ENCODE measurements at places on chromosomes 2 and 18. TPM values are rescaled to one million over a fixed set of nuclear protein-coding genes. Genes with fewer than 3 reads are reported as not detected.

TNFAIP6 gene
- total RNA-seq, result not detected

DNA sequence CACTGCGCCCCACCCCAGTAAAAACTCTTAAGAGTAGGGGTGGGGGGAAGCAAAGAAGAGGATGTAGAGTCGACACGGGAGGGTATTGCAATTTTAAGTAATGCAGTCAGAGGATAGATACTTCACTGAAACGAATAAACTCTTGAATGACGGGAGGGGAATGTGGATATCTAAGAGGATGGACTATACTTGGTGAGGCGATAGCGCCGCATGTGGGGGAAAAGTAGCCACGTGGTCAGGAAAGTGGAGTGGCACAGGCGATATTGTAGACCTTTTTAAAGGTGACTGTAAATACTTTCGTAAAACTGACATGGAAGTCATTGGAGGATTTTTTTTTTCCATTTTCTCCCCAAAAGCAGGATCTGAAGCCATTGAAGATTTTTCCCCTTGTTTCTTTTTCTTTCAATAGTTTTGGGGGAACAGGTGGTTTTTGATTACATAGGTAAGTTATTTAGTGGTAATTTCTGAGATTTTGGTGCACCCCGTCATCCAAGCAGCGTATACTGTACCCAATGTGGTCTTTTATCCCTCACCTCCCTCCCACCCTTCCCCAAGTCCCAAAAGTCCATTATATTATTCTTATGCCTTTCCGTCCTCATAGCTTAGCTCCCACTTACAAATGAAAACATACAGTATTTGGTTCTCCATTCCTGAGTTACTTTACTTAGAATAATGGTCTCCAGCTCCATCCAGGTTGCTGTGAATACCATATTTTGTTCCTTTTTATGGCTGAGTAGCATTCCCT lies 13.8 kb downstream of the CLK1 start:
- no peaks in the 10 kb centered on the region for H3K27me3 ChIP-seq
- peaks cover 36% of the 10 kb centered on the region for H3K36me3 ChIP-seq
- no peak overlapping the region for H3K4me3 ChIP-seq
- DNase-seq, result no peak
- no peaks in the 10 kb centered on the region for H3K4me1 ChIP-seq
- no peak overlapping the region for H3K27ac ChIP-seq

- H3K4me1 ChIP-seq, result no peaks in the 10 kb centered on the region
- H3K27me3 ChIP-seq, result no peaks in the 10 kb centered on the region
- H3K36me3 ChIP-seq, result no peaks in the 10 kb centered on the region
- H3K4me3 ChIP-seq, result no peak overlapping the region
Observed at GRCh38 chr2:141610564-141611175, 520.1 kb downstream of the LRP1B start.

DNA sequence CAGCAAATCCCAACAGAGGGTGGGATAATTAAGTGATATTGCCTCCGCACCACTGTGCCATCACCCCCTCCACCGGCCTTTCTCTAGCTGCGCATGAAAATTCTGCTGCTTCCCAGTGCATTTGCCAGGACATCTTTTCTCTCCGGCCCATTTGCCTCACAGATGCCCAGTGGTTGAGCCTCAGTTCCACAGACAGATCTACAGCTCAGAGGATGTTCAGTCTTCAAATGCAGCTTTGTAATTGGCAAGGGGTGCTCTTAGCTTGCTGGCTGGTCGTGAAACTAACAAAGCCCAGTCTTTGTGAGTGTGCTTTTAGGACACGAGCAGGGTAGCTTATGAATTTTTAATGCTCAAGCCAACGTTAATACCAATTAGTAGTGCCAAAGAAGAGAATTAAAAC lies 253.3 kb upstream of the REV1 start:
- no peak overlapping the region for H3K4me3 ChIP-seq
- DNase-seq, result no peak
- H3K36me3 ChIP-seq, result no peaks in the 10 kb centered on the region
- H3K27ac ChIP-seq, result no peak overlapping the region
